Hypothalamus (tissue), 51 donors: ENCODE measurements at places on chromosomes 13 and 19.

DNA sequence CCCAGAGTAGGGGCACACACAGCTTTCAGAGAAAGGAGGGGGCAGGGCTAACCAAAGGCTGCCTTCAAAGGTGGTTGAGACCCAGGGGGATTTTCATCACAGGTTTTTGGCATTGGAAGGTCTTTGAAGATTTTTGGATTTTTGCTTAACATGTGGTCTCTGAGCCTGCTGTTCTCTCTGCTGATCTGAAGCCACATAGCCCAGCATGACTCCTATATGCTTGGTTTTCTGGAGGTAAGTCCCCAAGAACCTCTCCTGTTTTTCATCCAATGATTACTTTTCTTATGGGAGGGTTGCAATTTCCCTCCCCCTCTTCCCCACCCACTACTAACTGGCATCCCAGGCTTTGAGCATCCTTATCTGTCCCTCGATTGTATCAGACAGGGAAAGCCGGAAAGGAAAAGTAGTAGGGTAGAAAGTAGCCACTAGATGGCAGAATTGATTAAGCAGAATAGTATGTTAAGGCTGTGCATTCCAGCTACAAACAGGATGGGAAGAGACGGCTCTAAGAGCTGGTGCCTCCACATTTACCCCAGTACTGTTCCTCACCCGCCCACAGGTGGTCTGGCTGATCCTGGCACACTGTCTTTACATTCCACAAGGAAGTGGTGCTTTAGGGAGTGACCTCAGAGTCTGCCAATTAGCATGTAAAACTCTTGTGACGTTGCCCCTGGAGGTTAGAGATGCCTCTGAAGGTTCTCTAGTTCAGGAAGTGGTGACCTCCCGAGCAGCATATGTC, 218.9 kb upstream of the EDNRB start:
- DNase-seq: peak; percentile 2

GRCh38 chr19:50434525-50434924, 1.8 kb downstream of the MYBPC2 start:
- DNase-seq: no peak

DNA sequence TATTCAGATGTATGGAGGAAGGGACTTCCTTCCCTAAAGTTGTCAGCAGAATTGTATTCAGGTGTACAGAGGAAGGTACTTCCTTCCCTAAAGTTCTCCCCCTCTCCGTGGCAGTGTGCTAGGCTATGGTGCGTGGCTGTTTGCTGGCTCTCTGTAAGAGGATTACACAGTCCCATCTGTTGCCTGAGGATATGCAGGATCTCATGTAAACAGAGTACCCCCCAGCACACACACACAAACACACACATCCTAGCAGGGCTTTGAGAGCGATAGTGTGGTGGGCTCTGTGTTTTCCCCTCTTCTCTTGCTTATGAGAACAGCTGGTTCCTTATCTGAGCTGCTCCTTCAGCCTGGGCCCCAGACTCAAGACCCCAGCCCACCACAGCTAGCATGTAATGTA, 10.3 kb downstream of the NEK5 start:
- no peak for DNase-seq

GRCh38 chr13:90492872-90493271, 854.6 kb upstream of the MIR17HG start:
- no peak for DNase-seq

- DNase-seq: no peak
Measured at GRCh38 chr13:112879283-112879833, 89.7 kb upstream of the MCF2L start.

GRCh38 chr19:1699386-1699785, 47.0 kb upstream of the TCF3 start:
- DNase-seq: no peak

DNA sequence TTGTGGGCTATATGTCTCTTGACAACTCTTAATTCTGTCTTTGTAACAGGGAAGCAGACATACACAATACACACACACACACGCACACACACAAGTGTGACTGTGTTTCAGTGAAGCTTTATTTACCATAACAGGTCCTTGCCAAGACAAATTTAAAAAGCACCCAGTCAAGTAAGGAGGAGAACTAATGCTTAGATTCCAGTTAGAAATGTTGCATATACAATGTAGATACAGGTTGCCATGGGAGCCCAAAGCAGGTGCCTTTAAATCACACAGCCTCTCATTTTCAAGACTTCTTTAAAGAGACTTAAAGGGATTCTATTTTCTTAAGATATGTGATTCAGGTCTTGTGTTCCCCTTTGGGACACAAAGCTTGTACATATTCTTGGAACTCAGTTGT, 1551.9 kb downstream of the EFNB2 start:
- no peak for DNase-seq

GRCh38 chr13:111115061-111115964, at the start of gene ARHGEF7:
ARHGEF7 (plus strand) TSS chr13:111115310; CDS start chr13:111115527, 217 bp downstream.
- DNase-seq: no peak

DNA sequence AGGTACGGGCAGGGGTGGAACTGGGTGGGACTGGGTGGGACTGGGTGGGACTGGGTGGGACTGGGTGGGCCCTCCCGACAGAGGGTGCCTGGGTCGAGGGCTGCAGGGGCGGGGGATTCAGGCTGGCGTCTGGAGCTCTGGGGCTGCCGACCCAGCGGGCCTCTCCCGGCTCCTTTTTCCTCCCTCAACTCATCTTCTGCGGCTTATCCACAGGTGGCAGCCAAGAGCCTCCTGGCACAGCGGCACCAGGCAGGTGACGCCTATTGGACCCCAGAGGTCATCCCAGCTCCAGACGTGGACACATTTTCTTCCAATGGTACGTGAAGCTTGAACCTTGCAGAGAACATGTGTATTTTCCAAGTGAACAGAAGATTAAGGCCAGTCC, 533 bp downstream of the ZNF544 start:
- peak; percentile 10 for DNase-seq

- no peak for DNase-seq
Measured at GRCh38 chr13:70784207-70784989, 676.1 kb upstream of the KLHL1 start.

DNA sequence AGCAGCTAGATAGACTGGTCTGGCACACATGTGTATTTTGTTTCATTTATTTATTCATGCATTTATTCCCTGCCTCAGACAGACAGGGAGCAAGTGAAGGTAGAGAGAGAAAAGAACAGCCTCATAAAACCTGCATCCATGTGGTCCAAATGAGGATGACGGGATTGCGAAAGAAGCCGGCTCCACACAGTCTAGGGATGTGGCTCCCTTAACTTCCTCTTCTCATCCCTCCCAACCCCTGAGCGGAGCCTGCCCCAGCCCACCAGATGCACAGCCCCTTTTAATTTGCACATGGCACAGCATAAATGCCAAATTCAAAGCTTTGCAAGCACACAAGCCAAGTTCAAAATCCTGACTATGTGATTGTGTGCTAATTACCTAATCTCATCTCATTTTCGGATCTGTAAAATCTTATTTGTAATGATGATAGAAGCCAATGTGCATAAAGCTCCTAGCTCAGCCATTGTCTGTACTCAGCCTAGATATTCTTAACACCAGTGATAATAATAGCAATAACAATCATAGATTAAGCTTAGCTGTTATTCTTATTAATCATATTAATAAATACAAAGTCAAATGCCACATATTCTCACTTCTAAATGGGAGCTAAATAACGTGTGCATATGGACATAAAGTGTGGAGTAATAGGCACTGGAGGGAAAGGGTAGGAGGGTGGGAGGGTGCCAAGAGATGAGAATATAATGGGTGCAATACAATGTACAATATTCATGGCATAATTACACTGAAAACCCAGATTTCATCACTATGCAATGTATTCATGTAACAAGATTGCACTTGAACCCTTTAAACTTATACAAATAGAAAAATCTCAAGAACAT, 156.3 kb downstream of the DCT start:
- no peak for DNase-seq

DNA sequence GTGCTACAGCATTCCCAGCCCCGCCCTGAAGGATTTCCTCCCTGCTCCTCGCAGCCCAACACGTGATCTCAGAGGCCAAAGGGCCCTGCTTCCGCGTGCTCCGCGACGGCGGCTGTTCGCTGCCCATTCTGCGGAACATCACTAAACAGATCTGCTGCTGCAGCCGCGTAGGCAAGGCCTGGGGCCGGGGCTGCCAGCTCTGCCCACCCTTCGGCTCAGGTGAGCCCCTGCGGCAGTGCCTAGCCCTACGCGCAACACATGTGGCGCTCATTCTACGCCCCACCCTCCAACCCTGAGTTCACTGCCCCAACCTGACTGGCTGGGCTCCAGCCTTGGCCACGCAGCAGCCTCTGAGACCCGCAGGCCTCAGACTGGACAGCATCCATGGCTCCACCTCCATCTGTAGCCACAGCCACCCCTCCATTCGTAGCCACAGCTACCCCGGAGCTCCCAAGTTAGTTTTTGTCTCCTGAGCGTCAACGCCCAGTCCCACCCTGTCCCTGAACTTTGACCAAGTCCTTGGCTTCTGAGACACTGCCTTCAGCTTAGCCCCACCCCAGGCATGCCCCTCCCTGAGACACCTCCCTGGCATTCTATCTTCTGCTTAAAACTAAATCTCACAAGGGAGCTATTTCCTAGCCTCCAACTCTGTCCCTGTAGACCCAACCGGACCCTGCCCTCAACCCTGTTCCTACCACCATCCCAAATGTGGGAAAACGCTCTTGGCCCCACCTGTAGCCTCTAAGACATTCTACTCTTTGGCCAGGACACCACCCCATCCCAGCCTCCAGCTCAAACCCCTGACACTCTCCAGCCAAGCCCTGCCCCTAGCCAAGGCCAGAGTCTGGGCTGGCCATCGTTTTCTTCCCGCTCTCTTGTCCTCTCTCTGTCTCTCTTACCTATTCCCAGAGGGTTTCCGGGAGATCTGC, 6.4 kb downstream of the LTBP4 start:
- no peak for DNase-seq

- no peak for DNase-seq
Measured at GRCh38 chr13:50401721-50402465, 386.6 kb downstream of the KCNRG start.

DNA sequence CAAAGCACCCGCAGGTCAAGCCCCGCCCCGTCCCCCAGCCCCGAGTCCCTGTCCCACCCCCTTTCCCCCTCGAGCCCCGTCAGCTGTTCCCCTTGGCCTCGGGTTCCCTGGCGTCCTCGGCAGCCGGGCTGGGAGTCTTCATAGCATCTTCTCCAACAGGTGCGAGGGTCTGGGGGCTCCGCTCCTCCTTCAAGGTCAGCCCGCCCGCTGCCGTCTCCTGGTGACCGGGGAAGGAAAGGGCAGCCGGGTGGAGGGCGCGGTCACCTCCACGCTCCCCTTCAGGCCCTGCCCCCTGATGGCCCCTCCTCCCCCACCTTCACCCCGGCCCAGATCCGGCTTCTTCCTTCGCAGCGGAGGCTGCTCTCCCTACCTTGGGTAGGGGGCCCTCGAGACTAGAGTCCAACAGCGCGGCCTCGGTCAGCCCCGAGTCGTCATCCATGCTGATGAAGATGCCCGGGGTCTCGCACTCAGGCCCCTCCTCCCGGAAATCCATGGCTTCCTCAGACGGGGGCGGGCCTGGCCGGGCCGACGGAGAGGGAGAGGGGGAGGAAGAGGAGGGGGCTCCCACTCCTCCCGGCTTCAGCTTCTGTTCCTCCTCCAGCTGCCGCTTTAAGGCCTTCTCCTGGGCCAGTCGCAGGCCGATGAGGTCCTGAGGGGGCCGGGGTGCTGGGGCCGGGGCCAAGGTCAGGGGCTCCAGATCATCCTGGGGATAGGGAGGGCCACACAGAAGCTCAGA, 541 bp upstream of the RSPH6A start:
- peak; percentile 5 for DNase-seq

DNA sequence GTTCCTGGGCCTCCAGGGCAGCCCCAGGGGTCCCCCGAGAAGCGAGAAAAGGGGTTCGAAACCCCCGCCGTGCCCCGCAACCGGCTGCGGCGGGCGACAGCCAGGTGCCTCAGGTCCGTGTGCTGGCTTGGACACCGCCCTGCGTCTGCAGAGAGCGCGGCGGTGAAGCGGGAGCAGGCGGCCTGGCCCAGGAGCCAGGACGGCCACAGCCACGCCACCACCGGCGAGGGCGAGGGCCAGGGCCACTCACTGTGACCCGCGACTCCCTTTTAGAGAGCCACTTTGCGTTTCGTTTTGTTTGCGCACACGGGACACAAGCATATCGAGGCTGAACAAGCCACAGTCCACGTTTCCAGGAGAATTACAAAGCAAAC, 110.4 kb downstream of the CRYL1 start:
- no peak for DNase-seq

GRCh38 chr19:42246143-42246921, 3.9 kb upstream of the GSK3A start:
- DNase-seq: peak; percentile 85
